ENCODE measurements at places on chromosomes 7 and 10. TPM values are rescaled to one million over a fixed set of nuclear protein-coding genes. Genes with fewer than 3 reads are reported as not detected.
A peak's percentile ranks its signal among the peaks of the same experiment; 100 is the strongest.

CACNB2 gene
- total RNA-seq: 1.3 TPM

BAIAP2L1 gene
- total RNA-seq: 9.1 TPM

PTF1A gene
- total RNA-seq: not detected

ZNF800 gene
- 19.3 TPM for total RNA-seq

MPP7 gene
- 0.43 TPM for total RNA-seq

TMEM139 gene
- total RNA-seq: not detected

BICC1 gene
- 39.3 TPM for total RNA-seq

TRIL gene
- under 0.01 TPM for total RNA-seq

DNA sequence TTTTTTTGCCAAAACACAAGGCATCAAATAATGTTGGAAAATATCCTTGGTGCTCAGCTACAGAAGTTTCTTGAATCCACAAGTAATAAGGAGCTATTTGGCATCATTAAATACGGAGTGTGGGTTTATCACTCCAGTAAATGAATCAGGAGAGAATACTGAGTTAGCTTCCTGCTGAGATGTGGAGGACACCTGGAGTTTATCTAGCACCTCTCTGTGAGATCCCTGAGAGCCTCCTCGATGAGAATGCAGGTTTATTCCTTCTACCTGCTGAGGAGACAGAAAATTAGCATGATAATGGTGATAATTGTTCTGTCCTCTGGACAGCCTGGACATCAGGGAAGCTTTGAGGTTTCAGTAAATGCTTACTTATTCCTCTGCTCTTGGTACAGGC lies 40.5 kb downstream of the NRG3 start:
- DNase-seq: no peak

DNA sequence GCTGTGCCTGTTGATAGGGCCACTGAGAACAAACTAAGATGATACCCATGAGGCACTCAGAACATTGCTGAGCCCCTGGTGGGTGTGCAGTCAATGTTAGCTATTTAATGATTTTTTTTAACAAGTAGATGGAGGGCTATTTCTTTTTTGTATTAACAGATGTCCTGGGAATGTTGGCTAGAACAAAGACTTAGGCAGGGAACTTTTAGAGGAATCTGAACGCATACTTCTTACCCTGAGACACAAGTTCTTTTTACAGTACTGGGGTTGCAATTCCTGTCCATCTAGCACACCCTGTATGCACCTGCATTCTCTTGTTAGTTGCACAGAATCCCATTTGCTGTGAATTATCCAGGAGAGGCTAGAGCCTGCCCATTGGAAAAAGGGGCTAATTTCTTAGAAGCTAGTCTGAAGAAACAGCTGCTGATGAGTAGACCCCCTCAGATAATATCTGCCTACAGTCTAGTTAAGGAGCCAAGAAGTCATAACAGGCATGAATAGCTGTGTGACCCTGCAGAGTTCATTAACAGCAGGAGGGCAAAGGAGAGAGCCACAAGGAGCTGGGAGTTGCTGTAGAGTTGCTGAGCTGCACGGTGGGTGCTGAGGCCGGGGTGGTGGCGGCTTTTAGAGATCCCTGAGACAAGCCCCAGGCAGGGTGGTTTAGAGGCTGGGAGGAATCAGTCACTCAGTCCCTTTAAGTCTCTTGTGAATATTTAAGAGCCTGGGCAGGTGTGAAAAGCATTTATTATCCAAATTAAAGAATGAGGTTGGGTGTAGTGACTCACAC lies 103.7 kb upstream of the FZD8 start:
- DNase-seq: no peak

GRCh38 chr7:1418505-1419309 lies 40.6 kb downstream of the MICALL2 start:
- peak; percentile 25 for DNase-seq

GRCh38 chr7:38292442-38292841 lies 19.0 kb upstream of the TARP start:
- DNase-seq: no peak

- no peak for DNase-seq
Measured at GRCh38 chr7:38432080-38432479, 158.6 kb upstream of the TARP start.

- peak; percentile 31 for DNase-seq
Measured at GRCh38 chr10:102268375-102268888, 23.1 kb downstream of the GBF1 start.

DNA sequence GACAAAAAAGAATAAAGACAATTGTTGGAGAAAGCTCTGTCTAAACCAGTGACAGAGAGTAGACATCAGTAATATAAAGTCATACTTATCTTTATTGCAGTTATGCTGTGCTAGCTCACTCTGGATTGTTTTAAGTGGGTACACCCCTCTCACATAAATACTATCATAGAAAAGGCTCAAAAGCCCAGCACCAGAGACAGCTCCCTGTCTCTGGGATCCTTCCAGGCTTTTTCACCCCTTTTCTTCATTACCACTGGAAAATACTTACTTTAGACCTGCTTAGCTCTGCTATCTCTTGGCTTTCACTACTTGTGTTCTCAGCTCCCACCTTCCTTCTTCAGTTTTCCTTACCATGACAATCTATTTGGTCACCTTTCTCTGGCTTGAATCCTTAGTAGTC lies 259.1 kb upstream of the MINDY3 start:
- no peak for DNase-seq

- no peak for DNase-seq
Measured at GRCh38 chr10:59266321-59266720, 89.9 kb downstream of the PHYHIPL start.

GRCh38 chr10:5073659-5074058 lies 20.6 kb upstream of the AKR1C3 start:
- DNase-seq: no peak

DNA sequence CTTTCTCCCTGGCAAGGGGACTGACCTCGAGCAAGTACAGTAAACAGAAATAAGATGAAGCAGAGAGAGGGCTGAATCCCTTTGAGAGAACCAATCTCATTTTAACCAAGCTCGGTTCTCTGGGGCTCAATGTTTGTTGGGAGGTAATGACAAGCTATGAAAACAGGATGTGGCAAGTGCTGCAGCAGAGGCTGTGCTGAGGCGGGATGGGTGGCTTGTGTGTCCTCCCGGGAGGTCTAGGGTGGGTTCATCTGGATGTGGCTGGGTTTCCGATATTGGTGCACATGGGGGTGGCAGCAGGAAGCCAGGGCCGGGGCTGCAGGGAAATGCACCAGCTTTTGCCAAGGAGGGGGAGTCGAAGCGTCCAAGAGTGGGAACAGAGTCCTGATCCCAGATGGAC lies 84.5 kb downstream of the AOAH start:
- DNase-seq: no peak

GRCh38 chr7:47601119-47601880 lies 19.4 kb upstream of the TNS3 start:
- DNase-seq: peak; percentile 92

GRCh38 chr7:157668221-157668883 lies 331.5 kb downstream of the DNAJB6 start:
- no peak for DNase-seq

DNA sequence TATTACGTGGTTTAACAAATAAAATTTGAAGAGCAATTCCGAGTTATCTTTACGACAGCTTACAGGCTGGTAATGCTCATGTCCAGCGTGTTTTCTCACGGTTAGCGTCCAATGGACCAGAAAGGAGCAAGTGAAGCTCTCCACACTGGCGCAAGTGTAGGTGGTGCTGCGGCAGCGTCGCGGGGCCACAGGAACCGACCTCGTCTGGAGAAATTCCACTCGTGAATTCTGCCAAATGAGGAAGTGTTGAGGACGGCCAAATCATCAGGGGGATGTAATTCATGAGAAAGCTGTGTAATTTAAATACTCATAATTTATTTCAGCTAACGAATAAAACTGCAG lies 350 bp upstream of the ZNF37A start:
- DNase-seq: no peak

DNA sequence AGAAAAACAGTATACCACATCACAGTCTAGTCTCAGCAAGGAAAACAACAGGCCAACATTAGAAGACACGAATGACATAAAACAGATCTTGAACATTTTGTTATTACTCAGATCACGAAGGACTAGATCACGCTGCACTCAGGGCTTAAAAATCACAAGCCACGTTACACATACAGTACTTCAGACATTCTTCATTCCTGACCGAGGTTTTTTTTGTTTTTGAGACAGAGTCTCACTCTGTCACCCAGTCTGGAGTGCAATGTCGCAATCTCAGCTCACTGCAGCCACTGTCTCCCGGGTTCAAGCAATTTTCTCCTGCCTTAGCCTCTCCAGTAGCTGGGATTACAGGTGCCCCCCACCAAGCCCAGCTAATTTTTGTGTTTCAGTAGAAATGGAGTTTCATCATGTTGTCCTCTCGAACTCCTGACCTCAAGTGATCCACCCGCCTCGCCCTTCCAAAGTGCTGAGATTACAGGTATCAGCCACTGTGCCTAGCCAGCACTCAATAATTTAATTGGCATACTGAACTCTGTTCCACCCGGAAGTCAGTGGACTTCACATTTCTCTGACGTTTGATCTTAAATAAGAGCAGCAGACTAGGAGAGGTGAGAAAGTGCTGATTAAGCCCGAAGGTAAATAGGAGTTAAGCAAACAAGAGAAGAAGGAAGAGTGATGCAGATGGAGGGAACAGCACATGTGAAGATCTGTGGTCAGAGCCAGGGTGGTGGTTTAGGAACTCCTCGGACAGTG lies 3.5 kb downstream of the AIMP2 start:
- DNase-seq: peak; percentile 85

DNA sequence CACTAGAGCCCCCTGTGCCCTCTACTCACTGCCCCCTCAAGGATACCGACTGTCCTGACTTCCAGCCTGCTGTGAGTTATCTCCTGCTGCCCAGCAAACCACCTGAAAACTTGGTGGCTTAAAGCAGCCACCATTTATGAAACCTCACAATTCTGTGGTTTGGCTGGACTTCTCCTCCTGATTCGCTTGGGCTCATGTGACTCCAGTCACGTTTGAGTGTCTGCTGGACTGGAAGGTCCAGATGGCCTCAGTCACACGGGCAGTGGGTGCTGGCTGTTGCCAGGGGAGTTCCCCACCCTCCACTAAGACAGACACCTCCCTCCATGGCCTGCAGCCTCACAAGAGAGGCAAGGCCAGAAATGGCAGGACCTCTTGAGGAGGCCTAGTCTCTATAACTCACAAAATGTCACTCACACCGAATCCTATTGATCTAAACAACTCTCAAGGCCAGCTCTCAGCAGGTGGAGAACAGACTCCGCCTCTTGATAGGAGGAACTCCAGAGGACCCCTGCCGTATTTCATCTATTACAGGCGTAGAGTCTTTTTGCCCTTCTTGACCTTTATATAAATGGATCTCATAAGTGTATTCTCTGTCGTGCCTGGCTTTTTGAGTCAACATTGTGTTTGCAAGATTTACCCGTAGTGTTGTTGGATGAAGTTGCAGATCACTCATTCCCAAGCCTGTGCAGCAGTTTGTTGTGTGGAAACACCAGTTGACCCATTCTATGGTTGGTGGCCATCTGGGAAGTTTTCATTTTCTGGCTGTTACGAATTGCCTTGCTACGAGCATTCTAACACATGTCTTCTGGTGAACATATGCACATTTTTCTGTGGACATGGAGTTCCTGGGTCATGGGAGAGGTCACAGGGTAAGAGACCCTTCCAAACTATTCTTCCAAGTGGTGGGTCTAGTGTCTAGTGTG lies 48.3 kb downstream of the ZMIZ1 start:
- DNase-seq: peak; percentile 78

- no peak for DNase-seq
Measured at GRCh38 chr7:148398844-148399365, 191.7 kb upstream of the C7orf33 start.

- DNase-seq: no peak
Measured at GRCh38 chr7:127705461-127705959, 53.5 kb downstream of the SND1 start.

- no peak for DNase-seq
Measured at GRCh38 chr7:305410-306151, 15.6 kb downstream of the FOXL3 start.

- no peak for DNase-seq
Measured at GRCh38 chr10:78224602-78225001, 190.9 kb downstream of the RPS24 start.

- no peak for DNase-seq
Measured at GRCh38 chr10:73281097-73281496, 28.7 kb upstream of the MRPS16 start.

- DNase-seq: no peak
Measured at GRCh38 chr10:47264797-47265281, 35.2 kb upstream of the GDF10 start.

GRCh38 chr10:19654576-19654975 lies 161.7 kb upstream of the PLXDC2 start:
- DNase-seq: peak; percentile 80

DNA sequence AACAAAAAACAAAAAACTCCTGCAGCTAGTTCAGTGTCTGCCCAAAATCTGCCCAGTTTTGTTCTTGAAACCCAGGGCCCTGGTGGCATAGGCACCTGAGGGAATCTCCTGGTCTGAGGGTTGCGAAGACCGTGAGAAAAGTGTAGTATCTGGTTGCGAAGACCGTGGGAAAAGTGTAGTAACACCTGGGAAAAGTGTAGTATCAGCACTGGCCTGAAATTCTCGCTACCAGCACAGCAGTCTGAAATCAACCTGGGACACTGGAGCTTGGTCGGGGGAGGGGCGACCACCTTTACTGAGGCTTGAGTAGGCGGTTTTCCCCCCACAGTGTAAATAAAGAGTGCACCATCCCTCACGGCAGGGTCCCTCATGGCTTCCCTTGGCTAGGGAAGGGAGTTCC lies 82.5 kb upstream of the SP4 start:
- DNase-seq: no peak

- DNase-seq: no peak
Measured at GRCh38 chr7:105131033-105131656, 117.1 kb downstream of the KMT2E start.
